Fibroblast of skin of back (primary cell): ENCODE measurements at places on chromosomes 11 and 22.

GRCh38 chr22:21043860-21044535 is 1.7 kb upstream of the LRRC74B start:
- no peak for DNase-seq

GRCh38 chr22:25083807-25084200 is 115.9 kb upstream of the CRYBB3 start:
- DNase-seq: no peak

DNA sequence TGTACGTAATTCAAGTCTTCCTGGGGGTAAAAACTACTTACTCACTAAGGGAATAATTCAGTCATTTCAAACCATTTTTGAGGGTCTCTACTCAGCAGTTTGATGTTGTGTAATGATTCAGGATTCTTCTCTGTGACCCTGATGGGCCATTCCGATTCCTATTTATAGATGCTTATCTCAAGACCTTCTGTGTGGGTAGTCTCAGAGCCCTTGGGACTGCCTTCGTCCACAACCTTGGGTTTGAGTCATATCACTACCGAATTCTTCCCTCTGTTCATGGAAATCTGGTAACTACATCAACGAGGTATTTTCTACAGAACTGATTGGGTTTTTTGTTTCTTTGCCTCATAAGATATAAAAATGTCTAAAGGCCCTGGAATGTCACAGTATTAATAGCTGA is 14.3 kb upstream of the CBX6 start:
- DNase-seq: peak; percentile 55

- DNase-seq: no peak
Observed at GRCh38 chr11:78332174-78332866, 85.3 kb downstream of the GAB2 start.

- no peak for DNase-seq
Observed at GRCh38 chr11:115418626-115419025, 85.6 kb downstream of the CADM1 start.

DNA sequence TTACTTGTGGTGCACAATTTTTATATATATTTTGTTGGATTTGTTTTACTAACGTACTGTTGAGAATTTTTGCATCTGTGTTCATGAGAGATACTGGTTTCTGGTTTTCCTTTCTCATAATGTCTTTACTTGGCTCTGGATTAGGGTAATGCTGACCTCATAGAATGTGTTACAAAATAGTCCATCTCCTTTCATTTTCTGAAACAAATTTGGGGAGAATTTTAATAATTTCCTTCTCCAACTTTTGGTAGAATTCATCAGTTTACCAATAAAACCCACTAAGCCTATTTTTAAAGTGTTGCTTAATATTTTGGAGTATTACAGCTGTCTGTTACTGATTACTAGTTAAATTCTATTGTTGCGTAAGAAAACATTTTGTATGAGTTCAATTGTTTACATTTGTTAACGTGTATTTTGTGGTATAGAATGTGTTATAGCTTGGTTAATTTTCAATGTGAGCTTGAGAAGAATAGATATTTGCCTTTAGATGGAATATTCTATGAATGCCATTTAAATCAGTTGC is 11.5 kb downstream of the TRIM22 start:
- DNase-seq: no peak

DNA sequence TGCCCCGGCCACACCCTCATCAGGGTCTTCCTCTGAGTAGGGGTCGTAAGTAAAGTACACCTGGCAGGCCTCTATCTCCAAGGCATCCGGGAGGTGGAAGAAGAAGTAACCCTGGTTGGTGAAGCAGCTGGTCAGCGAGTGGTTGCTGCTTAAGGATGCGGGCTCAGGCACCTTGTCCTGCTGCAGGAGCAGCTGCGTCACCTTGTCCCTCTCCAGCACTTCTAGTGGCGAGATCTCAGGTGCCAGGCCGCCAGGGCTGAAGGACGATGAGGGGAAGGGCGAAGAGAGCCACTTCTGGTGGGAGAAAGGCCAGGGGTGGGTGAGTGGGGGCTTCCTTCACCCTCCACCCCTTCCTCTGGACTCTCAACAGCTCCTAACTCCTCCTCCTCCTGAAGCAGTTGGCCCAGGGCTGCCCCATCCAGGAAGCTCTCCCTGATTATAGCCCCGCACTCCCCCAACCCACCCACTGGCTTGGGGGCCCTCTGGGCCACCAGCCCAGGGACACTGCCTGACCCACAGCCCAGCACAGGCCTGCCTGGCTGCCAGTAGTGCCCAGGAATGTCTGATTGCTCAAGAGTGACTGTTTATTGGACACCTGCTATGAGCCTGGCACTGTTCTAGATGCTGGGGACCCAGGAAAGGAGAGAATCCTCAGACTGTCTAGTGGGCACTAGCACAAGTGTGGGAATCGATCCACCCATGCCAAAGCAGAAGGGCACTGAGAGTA is 19.2 kb upstream of the TMPRSS6 start:
- DNase-seq: no peak

- DNase-seq: no peak
Observed at GRCh38 chr11:124892750-124893454, 4.8 kb downstream of the ROBO4 start.

- DNase-seq: peak; percentile 41
Observed at GRCh38 chr22:27990879-27991278, 71.8 kb upstream of the PITPNB start.
